Ovary (tissue), 10 donors: ENCODE measurements at places on chromosomes 16 and 17.
A peak's percentile ranks its signal among the peaks of the same experiment; 100 is the strongest.

DNA sequence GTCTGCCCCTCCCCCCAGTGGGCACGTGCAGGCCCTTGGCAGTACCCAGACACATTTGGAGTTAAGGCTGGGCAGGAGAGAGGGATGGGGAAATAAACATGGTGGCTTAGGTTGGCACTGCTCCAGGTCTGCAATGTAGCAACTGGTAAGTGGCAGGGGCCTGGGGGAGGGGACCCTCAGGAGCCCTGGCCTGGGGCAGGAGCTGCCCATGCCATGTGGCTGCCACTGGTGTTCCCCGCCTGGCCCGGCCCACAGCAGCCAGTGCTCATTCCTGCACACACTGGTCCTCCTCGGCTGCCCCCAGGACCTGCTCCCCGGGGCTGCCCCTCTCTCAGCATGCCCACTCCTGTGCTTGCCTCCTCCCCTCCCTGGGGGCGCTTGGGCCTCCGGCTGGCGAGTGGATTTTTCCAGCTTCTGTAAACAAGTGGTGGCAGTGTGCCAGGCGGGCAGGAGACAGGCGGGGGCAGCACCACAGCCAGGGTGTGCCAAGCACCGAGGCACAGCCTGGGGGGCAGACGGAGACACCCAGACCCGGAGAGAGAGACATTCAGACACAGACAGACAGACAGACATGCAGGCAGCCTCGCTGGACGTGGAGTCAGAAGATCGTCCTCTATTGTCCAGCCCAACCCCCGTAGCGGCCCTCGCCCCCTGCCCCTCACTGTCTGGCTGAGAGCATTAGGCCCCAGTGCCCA lies 9.4 kb downstream of the THRA start:
- peak; percentile 74 for DNase-seq

DNA sequence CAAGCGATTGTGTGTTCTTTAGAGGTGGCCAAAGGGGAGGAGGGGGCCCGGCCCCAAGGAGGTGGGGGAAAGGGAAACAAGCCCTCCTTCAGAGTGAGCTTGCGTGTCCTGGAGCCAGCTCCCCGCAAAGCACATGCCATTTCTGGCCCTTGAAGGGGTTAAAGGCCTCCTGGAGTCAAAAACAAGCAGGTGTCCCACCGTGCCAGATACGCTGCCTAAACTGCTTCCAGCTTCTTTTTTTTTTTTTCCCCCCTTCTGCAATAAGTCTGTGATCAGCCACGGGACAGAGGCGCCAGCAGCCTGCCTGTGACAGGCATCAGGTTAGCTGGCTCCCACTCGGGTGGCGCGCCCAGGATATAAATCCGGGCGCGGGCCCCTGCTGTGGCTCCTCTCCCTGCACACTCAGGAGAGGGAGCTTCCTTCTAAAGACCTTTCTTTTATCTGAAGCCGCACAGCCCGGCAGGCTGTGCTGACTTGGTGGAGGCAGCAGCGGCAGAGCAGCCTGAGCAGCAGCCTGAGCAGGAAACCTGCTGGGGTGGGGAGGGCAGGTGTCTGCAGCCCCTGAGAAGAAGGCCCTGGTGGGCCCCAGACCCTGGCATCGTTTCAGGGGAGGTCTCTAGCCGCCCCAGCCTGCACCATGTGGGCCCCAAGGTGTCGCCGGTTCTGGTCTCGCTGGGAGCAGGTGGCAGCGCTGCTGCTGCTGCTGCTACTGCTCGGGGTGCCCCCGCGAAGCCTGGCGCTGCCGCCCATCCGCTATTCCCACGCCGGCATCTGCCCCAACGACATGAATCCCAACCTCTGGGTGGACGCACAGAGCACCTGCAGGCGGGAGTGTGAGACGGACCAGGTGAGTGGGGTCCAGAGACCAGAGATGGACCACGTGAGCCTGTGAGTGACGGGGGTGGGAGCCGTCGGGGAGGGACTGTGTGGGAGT lies at the start of gene WFIKKN2:
Gene WFIKKN2 (plus strand): TSS at position 286 of the 934 bp plus-strand sequence. CDS start 352 bp downstream, at position 638.
- DNase-seq: peak; percentile 41

DNA sequence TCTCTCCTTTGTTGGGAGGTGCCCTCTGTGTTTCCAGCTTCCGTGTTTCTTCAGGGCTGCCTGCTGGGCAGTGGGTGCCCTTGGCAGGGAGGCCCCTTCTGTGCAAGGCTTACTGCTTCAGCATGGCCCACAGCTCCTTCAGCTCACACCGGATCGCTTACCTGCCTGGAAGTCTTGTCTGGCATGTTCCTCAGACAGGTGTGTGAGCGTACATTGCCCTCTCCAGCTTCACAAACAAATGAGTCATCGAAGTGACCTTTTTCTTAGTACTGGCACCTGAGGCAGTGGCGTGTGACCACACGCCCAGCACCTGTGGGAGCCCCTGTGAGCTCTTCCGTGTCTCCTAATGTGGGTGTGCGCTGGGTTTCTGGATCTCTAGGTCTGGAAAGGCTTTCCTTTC lies 3.5 kb downstream of the RAB40C start:
- no peak for DNase-seq

GRCh38 chr17:28335959-28336871 lies 654 bp downstream of the TNFAIP1 start:
- peak; percentile 72 for DNase-seq

GRCh38 chr17:45218895-45219661 lies 2.6 kb upstream of the FMNL1 start:
- peak; percentile 88 for DNase-seq

GRCh38 chr17:43936434-43936833 lies 5.8 kb downstream of the PPY start:
- DNase-seq: no peak

DNA sequence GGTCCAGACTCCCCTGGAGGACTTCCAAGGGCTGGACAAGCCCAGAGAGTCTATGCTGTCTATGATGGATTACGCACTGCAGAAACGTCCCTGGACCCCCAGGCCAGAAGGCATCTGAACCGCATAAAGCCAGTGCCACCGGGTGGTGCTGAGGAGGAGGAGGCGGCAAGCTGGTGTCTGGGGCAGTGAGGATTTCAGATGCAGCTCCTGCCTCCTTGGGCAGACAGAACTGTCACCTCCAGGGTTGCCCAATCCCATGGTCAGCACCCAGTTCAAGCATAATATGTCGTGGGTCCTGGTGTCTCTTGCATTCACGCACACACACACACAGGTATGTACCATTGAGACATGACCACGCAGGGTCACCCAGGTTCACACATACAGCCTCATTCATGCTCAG lies 25.6 kb downstream of the RAP1GAP2 start:
- DNase-seq: no peak

- DNase-seq: no peak
These were observed 265.9 kb downstream of the WWOX start for GRCh38 chr16:78365366-78365765.

DNA sequence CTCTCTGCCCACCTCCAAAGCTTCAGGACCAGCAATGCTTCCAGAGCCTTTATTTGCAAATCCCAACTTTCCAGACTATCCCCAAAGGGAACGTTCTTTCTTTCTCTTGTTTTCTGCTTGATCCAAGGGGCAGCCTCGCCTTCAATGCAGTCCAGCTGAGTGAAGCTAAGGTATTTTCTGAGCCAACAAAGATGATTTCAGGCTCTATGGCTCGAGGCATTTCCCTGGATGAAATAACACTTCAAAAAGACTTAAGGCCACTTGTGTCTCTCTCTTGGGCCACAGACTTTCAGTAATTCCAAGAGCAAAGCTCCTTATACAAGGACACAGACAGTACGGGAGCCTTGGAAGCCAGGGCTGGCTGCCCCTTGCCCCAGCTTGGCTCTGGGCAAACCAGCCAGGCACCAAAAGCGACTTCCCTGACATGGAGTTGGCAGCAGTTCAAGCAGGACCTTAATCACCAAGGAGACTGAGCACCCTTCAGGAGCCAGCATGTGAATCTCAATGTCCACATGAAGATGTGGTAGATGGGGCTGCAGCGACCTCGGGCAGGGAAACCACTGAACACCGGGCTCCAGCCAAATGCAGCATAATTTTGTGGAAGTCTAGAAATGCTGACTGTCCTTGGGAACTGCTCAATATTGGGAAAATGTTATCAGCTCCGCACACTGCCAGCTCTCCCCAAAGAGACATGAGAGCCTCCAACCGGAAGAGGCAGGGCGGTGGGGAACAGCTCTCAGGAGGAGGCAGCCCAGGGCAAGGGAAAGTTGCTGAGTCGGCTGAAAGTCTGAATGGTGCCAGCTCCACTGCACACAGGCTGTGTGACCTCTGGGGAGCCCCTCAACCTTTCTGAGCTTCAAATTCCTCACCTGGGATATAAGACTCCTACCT lies 39.0 kb downstream of the TK2 start:
- DNase-seq: peak; percentile 79

GRCh38 chr17:31052187-31052889 lies 42.4 kb upstream of the NF1 start:
- DNase-seq: no peak

DNA sequence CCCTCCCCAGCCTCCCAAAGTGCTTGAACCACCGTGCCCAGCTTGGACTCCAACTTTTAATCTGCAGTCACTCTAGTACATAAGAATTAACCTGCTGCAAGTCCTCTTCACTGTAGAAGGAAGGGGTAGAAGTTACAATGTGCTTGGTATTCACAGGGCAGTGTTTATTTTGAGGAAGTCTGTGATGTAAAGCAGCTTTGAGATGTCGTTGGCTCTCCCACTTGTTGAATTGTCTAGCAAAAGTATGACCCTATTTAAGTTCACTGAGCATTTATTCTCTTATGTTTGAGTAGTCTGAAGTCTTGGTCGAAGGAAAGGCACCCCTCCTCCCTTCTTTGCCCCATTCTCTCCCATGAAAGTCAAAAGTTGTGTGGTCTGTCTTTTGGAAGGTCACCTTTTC lies 28.2 kb downstream of the SF3B3 start:
- no peak for DNase-seq

DNA sequence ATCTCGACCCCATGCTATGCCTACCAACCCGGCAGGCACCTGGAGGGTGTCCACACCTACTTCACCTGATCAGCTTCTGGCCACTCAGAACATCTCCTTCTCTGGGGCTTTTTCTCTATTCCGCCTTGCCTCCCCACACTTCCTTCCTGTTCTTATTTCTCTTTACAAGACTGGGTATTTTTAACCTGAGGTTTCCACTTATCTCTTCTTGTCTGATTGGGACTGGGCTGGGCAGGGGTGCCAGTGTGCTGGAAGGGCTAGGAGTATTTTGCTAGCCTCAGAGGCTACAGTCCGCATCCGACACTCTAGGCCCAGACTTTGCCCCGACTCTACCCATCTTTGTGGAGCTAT lies 26.2 kb upstream of the ZNF652 start:
- DNase-seq: no peak

DNA sequence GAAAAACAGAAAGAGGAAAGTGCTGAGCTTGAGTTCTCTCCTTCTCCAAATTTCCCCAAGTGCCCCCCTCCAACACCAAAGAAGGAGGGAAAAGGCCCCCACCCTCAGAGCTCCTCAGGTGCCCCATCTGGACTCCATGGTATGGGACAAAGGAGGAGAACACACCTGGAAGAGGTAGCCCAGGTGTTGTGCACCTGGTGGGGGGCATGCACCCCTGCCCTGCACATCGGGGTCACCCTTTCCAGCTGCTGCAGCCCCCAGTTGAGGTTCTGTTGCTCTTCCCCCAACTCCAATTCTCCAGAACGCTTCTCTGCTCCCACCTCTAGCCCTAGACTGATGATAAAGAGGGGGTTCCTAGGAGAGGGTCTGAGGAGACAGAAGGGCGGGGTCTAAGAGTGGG lies 3.0 kb upstream of the COL1A1 start:
- peak; percentile 31 for DNase-seq

- no peak for DNase-seq
These were observed 514 bp downstream of the UBFD1 start for GRCh38 chr16:23557779-23558702.
